ENCODE measurements at places on chromosomes 13 and 19.
A peak's percentile ranks its signal among the peaks of the same experiment; 100 is the strongest.

- no peak for DNase-seq
- H3K36me3 ChIP-seq: peaks cover 100% of the 10 kb centered on the region
- no peak overlapping the region for H3K4me3 ChIP-seq
- no peaks in the 10 kb centered on the region for H3K27me3 ChIP-seq
These were observed 10.4 kb downstream of the MAP2K2 start for GRCh38 chr19:4113398-4114088.

GRCh38 chr13:51202477-51203046 lies 19.6 kb upstream of the FAM124A start:
- DNase-seq: no peak
- H3K36me3 ChIP-seq: no peaks in the 10 kb centered on the region
- H3K27me3 ChIP-seq: no peaks in the 10 kb centered on the region
- H3K4me1 ChIP-seq: no peaks in the 10 kb centered on the region
- H3K4me3 ChIP-seq: no peak overlapping the region

DNA sequence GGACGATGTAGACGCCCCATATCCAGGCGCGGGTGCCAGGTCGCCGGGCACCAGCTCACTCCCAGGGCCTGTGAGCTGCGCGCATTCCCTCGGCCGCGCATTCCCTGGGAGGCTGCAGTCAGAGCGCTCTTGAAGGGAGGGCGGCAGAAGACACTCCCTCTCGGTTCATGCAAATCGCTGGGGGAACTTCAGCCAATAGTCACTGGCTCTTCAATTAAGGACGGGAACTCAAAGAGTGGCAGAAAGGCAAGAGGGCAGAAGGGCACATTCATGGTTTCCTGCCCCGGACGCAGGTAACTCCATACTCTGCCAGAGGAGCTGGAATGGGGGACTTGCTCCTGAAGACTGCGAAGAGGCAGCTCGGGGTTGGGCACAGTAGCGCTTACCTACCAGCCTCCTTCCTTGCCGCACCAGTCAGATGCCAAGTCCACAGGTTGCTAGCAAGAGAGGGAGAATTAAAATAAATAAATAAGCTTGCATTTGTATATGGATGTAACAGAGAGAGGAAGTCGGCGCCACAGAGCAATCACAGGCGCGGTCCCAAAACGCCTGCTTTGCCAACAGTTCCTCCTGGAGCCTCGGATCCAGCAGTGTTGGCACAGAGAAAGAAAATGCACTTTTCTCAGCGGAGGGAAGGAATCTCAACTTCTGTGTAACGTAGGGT lies 459 bp downstream of the PCDH20 start:
- no peaks in the 10 kb centered on the region for H3K36me3 ChIP-seq
- H3K4me3 ChIP-seq: peak overlapping the region; percentile 28
- H3K4me1 ChIP-seq: peaks cover 25% of the 10 kb centered on the region

DNA sequence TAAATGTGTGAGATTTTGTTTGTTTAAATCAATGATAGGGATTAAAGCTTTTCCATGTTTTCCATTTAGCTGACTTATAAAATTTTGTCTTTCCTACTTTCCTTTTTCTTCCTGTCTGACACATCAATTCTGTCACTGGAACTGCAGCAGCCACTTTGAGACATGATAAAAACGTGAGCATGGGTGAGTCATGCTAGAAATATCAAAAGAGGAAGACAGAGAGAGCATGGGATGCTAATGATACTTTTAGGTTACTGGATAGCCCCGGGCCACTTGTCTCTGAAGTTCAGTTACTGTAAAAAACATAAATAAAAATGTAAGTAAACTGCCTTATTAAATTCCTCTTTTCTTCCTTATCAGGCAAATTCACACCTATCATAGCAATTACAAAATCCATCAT lies 1332.0 kb upstream of the PCDH20 start:
- no peak for DNase-seq
- no peak overlapping the region for H3K4me3 ChIP-seq

- no peaks in the 10 kb centered on the region for H3K27me3 ChIP-seq
- no peak overlapping the region for H3K4me3 ChIP-seq
- H3K27ac ChIP-seq: no peak overlapping the region
- H3K4me1 ChIP-seq: no peaks in the 10 kb centered on the region
These were observed 1045.4 kb upstream of the MIR17HG start for GRCh38 chr13:90302107-90302506.

- H3K27me3 ChIP-seq: no peaks in the 10 kb centered on the region
- DNase-seq: no peak
- H3K4me1 ChIP-seq: no peaks in the 10 kb centered on the region
- H3K27ac ChIP-seq: no peak overlapping the region
- no peak overlapping the region for H3K4me3 ChIP-seq
These were observed 28.5 kb downstream of the FBN3 start for GRCh38 chr19:8120636-8121480.

GRCh38 chr19:47158367-47158791 lies 27.7 kb downstream of the SAE1 start:
- peak overlapping the region; percentile 90 for H3K27ac ChIP-seq
- no peaks in the 10 kb centered on the region for H3K27me3 ChIP-seq
- no peaks in the 10 kb centered on the region for H3K36me3 ChIP-seq
- peaks cover 31% of the 10 kb centered on the region for H3K4me1 ChIP-seq

DNA sequence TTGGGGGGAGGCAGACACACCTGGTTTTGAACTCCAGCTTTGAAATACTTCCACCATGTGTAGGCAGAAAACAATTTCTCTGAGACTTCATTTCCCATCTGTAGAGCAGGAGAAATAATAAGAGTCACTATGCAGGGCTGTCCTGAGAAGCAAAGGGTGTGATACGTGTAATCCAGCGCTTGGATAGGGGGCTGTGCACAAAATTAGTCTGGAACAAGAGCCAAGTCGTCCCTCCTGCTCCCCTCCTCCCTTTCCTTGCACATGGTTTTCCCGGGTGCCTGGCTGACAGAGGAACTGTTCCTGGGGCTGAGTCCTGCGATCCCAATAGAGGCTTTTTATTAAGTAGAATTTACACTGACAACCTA lies 29.6 kb upstream of the UBE2L5 start:
- H3K36me3 ChIP-seq: no peaks in the 10 kb centered on the region
- H3K27ac ChIP-seq: no peak overlapping the region
- DNase-seq: no peak
- H3K4me3 ChIP-seq: no peak overlapping the region

DNA sequence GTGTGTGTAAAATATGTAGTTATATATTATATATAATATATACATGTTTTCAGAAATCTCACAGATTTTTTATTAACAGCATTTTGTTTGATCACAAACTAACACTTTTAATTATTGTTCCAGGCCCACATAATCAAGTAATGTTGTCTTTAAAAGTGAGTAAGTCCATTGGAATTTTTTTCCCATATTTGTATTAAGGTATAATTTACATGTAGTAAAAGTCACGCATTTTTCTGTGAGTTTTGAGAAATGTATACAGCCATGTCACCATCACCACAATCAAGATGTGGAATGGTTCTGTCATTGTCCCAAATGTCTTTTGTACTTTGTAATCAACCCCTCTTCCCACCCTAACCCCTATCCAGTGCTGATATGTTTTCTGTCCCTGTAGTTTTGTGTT lies 120.0 kb upstream of the RFC3 start:
- no peaks in the 10 kb centered on the region for H3K27me3 ChIP-seq
- no peaks in the 10 kb centered on the region for H3K36me3 ChIP-seq
- no peaks in the 10 kb centered on the region for H3K4me1 ChIP-seq
- no peak overlapping the region for H3K4me3 ChIP-seq
- no peak for DNase-seq

GRCh38 chr19:44955505-44956439 lies 592 bp downstream of the CLPTM1 start:
- peaks cover 2% of the 10 kb centered on the region for H3K36me3 ChIP-seq
- no peaks in the 10 kb centered on the region for H3K4me1 ChIP-seq
- H3K27ac ChIP-seq: peak overlapping the region; percentile 84
- peak overlapping the region; percentile 100 for H3K4me3 ChIP-seq
- no peaks in the 10 kb centered on the region for H3K27me3 ChIP-seq

- H3K4me3 ChIP-seq: no peak overlapping the region
- no peaks in the 10 kb centered on the region for H3K36me3 ChIP-seq
- H3K27me3 ChIP-seq: no peaks in the 10 kb centered on the region
These were observed 380.0 kb upstream of the SGCG start for GRCh38 chr13:22800526-22801401.

Measured in tibial nerve (tissue), 4 donors.